ENCODE measurements at places on chromosomes 12 and 14. TPM values are rescaled to one million over a fixed set of nuclear protein-coding genes. Genes with fewer than 3 reads are reported as not detected.
A peak's percentile ranks its signal among the peaks of the same experiment; 100 is the strongest.

GRCh38 chr12:40768125-40768864, 76.1 kb downstream of the CNTN1 start:
- H3K4me3 ChIP-seq, result no peak overlapping the region
- DNase-seq, result no peak
- H3K27ac ChIP-seq, result no peak overlapping the region

DNA sequence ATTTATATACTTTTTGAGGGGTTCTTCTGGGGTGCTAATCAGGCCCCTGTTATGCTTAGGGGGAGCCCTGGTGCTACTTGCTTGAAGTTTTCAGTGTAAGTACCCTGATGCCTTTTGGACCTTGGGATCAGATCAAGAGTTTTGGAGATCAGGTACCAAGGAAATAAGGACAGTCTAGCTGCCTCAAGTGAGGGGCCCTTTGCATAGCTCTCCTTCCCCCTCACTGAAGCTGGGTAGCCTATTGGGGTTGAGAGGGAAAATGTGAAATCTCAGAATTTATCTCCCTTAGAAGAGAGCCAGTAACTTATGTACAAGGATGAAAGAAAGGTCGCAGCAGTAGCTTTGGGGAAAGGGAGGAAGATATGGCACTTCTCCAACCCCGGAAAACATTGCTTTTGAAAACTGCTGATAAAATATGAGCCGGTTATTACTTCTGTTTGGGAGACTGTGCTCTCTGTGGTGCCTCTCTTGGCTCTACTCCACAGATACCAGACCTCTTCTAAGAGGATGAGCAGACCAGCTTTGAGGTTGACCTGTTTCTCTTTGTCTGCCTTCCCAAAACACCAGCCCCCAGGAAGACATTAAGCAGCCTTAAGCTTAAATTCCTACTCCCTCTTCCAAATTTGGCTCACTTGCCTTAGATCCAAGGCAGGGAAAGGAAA, 8.8 kb upstream of the AMHR2 start:
- H3K4me1 ChIP-seq, result peaks cover 4% of the 10 kb centered on the region
- DNase-seq, result no peak
- no peaks in the 10 kb centered on the region for H3K36me3 ChIP-seq
- no peaks in the 10 kb centered on the region for H3K27me3 ChIP-seq
- no peak overlapping the region for H3K4me3 ChIP-seq

DNA sequence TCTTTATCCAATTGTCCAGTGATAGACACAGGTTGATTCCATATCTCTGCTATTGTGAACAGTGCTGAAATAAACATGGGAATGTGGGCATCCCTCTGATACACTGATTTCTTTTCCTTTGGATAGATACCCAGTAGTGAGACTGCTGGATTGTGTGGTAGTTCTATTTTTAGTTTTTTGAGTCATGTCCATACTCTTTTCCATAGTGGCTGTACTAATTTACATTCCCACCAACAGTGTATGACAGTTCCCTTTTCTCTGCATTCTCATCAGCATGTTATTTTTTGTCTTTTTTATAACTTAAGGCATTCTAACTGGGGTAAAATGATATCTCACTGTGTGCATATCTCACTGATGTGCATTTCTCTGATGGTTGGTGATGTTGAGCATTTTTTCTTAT, 24.8 kb upstream of the VASH1 start:
- no peaks in the 10 kb centered on the region for H3K36me3 ChIP-seq
- H3K27me3 ChIP-seq, result no peaks in the 10 kb centered on the region
- no peak overlapping the region for H3K4me3 ChIP-seq
- H3K27ac ChIP-seq, result no peak overlapping the region

The ERP27 gene
- total RNA-seq, result 1.1 TPM

The MAP3K9 gene
- total RNA-seq, result 19.5 TPM

DNA sequence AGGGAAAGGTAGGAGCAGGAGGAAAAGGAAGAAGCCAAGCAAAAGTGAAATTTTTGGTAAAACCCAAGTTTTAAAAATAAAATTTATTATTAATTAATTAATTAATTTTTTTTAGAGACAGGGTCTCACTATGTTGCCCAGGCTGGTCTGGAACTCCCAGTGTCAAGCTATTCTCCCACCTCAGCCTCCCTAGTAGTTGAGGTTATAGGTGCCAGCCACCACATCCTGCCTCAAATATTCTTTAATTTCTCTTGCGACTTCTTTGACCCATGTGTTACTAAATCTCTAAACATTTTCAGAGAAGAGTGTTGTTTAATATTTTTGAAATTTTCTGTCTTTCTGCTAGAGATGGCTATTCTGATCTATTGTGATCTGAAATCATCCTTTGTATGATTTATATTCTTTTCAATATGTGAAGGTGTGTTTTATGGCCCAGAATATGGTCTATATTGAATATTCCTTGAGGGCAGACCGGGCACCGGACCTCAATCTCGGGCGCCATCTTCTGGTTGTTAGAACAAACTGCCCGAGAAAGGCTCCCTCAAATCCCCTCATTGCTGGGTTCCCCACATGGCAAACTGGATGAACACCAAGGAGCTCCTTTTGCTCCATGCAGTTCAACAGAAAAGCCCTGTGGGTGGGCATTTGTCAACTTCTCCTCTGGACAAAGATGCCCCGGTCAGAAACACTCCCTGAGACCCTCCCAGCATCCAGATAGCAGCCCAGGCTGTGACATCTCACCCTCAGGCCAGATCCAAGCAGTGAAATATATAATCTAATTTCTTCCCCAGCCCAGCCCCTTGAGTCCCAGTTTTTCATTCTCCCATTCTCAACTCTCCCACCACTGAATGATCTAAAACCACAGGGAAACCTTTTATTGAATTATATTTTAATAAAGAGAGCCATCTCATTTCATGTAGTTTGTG, 110.5 kb downstream of the ASCL4 start:
- H3K27ac ChIP-seq, result no peak overlapping the region
- DNase-seq, result peak; percentile 71
- H3K36me3 ChIP-seq, result no peaks in the 10 kb centered on the region
- H3K4me1 ChIP-seq, result no peaks in the 10 kb centered on the region

DNA sequence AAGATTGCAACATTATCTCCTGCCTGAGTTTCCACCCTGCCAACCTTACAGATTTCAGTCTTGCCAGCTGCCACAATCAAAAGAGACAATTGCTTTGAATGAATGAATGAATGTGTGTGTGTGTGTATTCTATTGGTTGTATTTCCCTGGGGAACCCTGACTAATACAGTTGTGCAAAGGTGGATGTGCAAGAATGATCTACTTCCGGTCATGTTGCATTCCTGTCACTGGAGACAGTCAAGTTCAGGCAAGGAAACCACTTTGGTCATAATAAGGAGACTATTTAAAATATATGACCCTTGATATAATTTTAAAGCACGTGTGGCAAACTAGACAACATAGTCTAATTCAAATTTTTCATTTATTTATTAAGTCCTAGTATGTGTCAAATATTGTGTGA, 13.1 kb downstream of the RERG start:
- no peaks in the 10 kb centered on the region for H3K27me3 ChIP-seq
- no peak overlapping the region for H3K27ac ChIP-seq
- no peaks in the 10 kb centered on the region for H3K36me3 ChIP-seq
- H3K4me3 ChIP-seq, result no peak overlapping the region
- DNase-seq, result peak; percentile 19

- H3K27ac ChIP-seq, result no peak overlapping the region
- H3K36me3 ChIP-seq, result no peaks in the 10 kb centered on the region
- no peaks in the 10 kb centered on the region for H3K27me3 ChIP-seq
- no peaks in the 10 kb centered on the region for H3K4me1 ChIP-seq
- peak; percentile 69 for DNase-seq
Measured at GRCh38 chr12:52741375-52742195, 35.6 kb downstream of the KRT76 start.

The LUM gene
- 4.5 TPM for total RNA-seq

- peaks cover 14% of the 10 kb centered on the region for H3K4me1 ChIP-seq
- no peak for DNase-seq
- no peak overlapping the region for H3K27ac ChIP-seq
Measured at GRCh38 chr14:70909733-70910614, 2.7 kb downstream of the PCNX1 start.

The SLC6A15 gene
- total RNA-seq, result not detected

GRCh38 chr12:52295663-52296062, 4.3 kb upstream of the KRT81 start:
- H3K4me3 ChIP-seq, result no peak overlapping the region
- no peak overlapping the region for H3K27ac ChIP-seq
- no peaks in the 10 kb centered on the region for H3K36me3 ChIP-seq
- DNase-seq, result no peak

GRCh38 chr12:4556735-4557530, 5.1 kb upstream of the DYRK4 start:
- peaks cover 4% of the 10 kb centered on the region for H3K4me1 ChIP-seq

The NAV3 gene
- 0.67 TPM for total RNA-seq

GRCh38 chr12:50242751-50243191, 40.5 kb downstream of the LIMA1 start:
- H3K4me1 ChIP-seq, result peaks cover 48% of the 10 kb centered on the region
- H3K36me3 ChIP-seq, result peaks cover 2% of the 10 kb centered on the region
- no peak overlapping the region for H3K27ac ChIP-seq
- no peak overlapping the region for H3K4me3 ChIP-seq
- H3K27me3 ChIP-seq, result no peaks in the 10 kb centered on the region
